ENCODE measurements at places on chromosomes 6 and 20. TPM values are rescaled to one million over a fixed set of nuclear protein-coding genes. Genes with fewer than 3 reads are reported as not detected.

The BPIFB1 gene
- total RNA-seq, result not detected

The CABLES2 gene
- total RNA-seq, result 7.4 TPM

The GZF1 gene
- 22.3 TPM for total RNA-seq

The ZNF311 gene
- total RNA-seq, result 2.9 TPM

The RAET1E gene
- total RNA-seq, result 0.22 TPM

The KHDC1L gene
- total RNA-seq, result 1.0 TPM

The SPDEF gene
- total RNA-seq, result 1.8 TPM

The HRH3 gene
- 1.3 TPM for total RNA-seq

The TFAP2D gene
- total RNA-seq, result 1.3 TPM

The CPNE1 gene
- total RNA-seq, result 86.6 TPM

The CTAGE9 gene
- not detected for total RNA-seq

The SLC12A5 gene
- total RNA-seq, result 31.2 TPM

The CD83 gene
- 12.7 TPM for total RNA-seq

The MACROD2 gene
- total RNA-seq, result 65.6 TPM

The RFX6 gene
- not detected for total RNA-seq

The CHRNA4 gene
- 12.0 TPM for total RNA-seq

The MUC21 gene
- total RNA-seq, result 0.11 TPM

The HSF2 gene
- total RNA-seq, result 58.1 TPM

The LAMA2 gene
- 72.8 TPM for total RNA-seq

The ARID1B gene
- total RNA-seq, result 216 TPM

The C6orf52 gene
- total RNA-seq, result not detected

The NINL gene
- total RNA-seq, result 44.2 TPM

The ROS1 gene
- total RNA-seq, result not detected

The ADGRF1 gene
- 3.2 TPM for total RNA-seq

The SPTLC3 gene
- total RNA-seq, result 14.1 TPM

The MEI4 gene
- total RNA-seq, result 0.99 TPM

The VSTM2L gene
- total RNA-seq, result 25.0 TPM

The VARS1 gene
- 43.6 TPM for total RNA-seq

The HSPA12B gene
- 17.8 TPM for total RNA-seq

The PRKN gene
- 19.5 TPM for total RNA-seq

The KIAA1755 gene
- 24.9 TPM for total RNA-seq

The GSS gene
- total RNA-seq, result 99.4 TPM

The SFTA2 gene
- not detected for total RNA-seq

The GHRH gene
- total RNA-seq, result not detected

The TAAR2 gene
- total RNA-seq, result not detected

The KCNK5 gene
- 2.4 TPM for total RNA-seq

The DUSP15 gene
- 9.0 TPM for total RNA-seq

The CCN6 gene
- total RNA-seq, result not detected
